CD14-positive monocyte (primary cell): ENCODE measurements at places on chromosomes 11 and 22.

DNA sequence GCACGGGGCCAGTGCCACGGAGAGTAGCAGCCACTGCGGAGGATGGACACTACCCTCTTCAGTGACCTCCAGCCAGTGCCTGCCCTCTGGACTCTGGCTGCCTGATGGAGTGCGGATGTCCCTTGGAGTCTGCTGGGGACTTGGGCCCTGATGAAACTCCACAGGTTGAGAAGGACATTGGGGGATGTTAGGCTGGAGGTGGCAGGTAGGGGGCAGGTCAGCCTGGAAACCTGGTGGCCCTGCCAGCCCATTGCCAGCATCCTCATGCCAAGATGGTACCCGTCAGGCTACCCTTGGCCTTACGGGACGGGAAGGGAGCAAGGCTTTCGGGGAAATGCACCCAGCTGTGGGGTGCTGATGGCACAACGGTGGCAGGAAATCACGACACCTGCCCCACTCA is 4.0 kb downstream of the CABP7 start:
- no peak for DNase-seq

DNA sequence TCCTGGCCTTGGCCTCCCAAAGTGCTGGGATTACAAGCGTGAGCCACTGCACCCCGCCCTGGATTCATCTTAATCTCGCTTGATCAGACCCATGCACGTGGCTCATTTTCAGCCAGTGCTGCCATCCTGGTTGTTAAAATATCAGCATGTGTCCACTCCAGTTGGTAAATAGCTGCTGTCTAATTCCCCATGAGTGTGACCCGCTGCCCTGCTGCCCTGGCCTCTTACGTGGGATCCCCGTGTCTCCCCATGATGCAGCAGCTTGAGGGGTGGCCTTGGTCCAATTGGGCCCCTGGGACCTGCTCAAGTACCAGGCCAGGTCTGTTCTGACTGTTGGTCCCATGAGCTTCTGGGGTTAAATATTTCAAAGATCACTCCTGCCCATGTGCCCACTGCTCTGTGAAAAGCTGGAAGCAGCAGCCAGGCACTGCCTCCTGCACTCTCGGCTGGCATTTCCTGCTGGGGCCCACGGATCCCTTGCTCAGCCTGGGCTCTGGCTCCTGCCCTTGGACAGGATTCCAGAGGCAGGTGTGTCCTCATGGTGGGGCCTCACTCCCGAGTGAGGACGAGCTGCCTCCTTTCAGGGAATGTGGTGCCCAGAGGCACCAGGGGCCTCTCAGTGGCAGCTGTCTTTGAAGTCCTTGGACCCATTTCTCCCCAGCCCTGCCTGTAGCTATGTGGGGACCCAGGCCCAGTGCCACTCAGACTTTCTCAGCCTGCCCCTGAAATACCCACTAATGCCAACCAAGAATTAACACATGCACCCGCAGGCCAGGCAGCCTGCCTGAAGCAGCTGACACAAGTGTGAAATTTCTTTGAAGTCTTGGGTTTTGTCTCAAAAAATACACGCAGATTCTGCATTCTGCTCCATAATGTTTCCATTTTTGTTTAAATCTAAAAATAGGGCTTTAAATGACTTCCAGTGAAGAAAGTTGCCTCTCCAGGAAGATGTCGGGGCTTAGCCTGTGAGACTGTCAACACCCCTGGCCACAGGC is 38.1 kb upstream of the PRDM11 start:
- DNase-seq = no peak

GRCh38 chr22:44540756-44541670 is 43.0 kb upstream of the RTL6 start:
- DNase-seq = peak; percentile 48

- no peak for DNase-seq
These were observed 135.2 kb upstream of the NAV2 start for GRCh38 chr11:19577391-19577975.

DNA sequence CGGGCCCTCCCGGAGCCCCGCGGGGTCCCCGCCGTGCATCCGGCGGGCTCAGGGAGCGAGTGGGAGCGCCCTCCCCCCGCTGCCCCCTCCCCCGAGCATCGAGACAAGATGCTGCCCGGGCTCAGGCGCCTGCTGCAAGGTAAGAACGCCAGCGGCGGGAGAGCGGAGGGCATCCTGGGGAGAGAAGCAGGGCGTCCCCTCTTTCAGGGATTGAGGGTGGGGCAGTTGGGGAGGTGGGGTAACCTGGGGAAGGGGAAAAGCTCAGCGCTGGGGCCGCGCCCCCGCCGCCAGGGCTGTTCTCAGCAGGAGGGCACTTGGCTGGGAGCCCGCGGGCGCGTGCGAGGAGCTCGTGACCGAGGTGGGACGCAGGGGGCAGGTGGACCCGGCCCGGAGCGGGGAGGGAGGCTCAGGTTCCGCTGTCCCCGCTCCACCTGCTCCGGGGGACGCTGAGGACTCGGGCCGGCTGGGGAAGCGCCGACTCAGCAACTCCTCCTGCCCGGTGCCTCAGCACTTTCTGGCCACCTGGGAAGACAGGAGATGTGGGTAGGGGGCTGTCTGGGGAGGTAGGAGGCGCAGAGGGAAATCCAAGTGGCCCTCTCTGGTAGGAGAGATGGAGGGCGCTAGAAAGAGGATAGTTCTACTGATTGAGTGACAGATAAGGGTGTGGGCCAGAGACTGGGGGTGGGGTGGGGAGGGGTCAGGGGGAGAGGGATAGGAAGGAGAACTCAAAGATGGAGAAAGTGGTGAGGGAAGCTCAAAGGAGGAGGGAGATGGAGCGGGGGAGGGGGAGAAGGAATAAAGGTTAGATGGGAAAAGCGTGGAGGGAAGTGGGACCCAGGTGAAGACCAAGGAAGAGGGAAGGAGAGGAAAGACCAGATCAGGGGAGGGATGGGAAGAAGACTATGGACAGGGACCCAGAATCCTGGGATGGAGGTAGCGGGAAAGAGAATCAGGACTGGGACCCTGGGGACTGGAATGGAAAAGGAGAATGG is 726 bp downstream of the RTN4RL2 start:
- DNase-seq = no peak

DNA sequence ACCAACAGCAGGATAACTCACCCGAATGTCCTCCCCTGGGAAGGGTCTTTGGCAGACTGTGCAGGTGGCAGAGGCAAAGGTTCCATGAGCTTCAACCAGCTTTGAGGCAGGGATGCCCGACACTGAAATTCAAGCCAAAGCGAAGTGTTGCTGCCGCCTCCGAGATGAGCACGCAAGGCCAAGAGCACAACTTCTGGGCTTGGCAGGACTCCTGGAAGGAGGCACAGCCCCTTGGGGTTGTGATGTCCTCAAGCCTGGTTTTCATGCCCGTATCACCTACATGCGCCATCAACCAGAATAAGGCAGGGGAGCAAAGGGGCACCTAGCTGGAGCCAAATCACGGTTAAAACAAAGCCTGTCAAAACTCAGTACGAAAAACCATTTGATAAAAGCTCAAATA is 5.7 kb downstream of the SIRT3 start:
- no peak for DNase-seq

DNA sequence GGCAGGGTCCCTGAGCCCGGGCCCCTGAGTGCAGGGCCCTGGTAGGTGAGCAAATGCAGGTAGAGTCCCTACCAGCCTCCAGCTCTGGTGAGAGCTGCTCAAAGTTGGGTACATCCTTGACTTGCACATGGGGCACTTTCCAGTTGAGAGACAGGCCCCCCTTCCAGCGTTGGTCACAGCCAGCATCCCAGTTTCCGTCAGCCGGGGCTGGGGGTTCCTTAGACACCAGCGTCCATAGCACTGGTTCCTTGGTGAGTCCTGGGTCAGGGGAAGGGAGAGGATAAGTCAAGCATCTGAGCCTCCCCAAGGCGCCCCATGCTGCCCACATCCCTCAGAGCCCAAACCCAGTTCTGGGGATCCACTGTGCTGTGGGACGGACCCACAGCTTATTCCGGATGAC is 5.6 kb downstream of the PNPLA5 start:
- DNase-seq = no peak

DNA sequence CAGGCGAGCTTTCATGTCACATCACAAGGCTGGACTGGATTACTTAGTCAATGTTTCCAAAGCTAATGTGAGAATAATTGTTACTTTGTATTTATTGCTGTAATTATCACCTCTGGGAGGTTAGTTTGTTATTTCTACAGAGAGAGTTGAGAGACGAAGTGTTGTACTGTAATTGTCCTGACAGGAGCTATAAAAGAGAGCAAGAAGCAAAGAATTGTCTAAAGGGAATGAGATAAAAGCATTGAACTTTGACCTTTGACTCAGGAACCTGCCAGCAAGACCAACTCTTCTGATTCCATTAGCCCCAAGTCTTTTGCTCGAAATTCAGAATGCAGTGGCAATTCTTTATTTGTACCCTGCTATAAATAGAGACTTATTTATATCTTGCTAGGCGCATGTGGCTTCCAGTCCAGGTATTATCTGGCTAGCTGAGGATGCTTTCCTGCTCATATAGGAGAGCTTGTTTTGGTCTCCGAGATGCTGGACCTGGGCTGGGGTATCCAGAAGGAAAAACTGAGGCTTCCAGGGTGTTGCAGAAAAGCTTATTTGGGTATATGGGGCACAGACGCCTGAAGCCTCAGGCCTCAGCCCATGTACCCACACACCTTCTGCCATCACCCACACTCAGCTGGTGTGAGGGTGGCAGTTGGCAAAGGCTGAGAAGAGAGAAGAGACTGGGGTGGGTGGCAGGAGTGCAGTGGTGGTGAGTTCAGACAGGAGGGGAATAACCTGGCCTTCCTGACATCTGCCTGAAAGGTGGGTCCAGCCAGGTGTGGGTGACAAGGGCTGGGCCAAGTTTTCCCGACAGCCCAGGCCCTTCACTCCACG is 40.7 kb downstream of the SYT13 start:
- DNase-seq = no peak

DNA sequence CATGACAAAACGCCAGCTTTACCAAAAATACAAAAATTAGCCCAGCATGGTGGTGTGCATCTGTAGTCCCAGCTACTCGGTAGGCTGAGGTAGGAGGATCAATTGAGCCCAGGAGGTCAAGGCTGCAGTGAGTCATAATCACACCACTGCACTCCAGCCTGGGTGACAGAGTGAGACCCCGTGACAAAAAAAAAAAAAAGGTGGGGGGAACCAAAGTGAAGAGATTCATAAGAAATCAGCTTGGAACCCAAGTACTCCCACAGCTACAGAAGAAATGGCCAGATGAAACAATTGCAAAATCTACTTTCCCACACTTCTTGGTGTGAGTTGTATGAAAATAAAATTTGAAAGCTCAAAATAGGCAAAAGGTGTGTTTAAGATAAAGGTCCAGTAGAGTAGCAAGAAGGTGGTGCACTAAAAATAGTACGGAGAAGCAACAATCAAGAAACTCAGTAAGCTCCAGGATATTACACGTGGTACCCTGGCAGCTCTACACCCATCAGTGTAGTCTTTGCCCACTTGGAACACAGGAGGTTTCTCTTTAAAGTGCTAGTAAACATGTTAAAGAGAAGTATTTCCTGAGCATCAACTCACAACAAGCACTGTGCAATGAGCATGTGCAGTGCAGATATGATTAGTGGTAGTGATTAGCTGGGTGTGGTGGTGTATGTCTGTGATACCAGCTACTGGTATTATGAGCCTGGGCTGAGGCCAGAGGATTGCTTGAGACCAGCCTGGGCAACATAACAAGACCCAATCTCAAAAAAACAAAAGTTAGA is 5.3 kb downstream of the HARBI1 start:
- no peak for DNase-seq

- DNase-seq = no peak
These were observed 17.4 kb upstream of the SOX6 start for GRCh38 chr11:16373768-16374167.

- peak; percentile 72 for DNase-seq
These were observed 6.4 kb upstream of the ATG16L2 start for GRCh38 chr11:72807792-72808191.

- DNase-seq = no peak
These were observed 6.5 kb upstream of the APOBEC3H start for GRCh38 chr22:39090426-39091064.

- no peak for DNase-seq
These were observed 54.5 kb upstream of the RRAS2 start for GRCh38 chr11:14413307-14414069.

DNA sequence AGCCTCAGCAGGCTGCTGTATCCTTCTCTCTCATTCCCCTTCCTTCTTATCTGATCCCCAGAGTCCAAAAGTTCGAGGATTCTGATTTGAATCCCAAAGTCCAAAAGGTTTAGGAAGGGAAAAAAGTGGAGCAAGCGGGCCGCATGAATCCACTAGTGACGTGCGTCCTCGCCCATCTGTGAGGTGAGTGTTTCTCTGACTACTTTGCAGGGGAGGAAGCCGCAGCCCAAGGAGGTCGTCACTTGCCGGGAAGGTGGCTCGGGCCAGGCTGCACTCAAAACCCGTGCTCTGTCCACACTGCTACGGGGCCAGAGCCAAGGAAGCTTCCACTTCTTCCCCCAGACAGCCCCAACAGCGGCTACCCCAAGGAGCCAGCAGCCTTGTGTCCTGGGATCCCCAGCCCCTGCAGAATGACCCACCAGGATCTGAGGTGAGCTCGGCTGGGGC is 16.3 kb downstream of the SLC25A18 start:
- no peak for DNase-seq

DNA sequence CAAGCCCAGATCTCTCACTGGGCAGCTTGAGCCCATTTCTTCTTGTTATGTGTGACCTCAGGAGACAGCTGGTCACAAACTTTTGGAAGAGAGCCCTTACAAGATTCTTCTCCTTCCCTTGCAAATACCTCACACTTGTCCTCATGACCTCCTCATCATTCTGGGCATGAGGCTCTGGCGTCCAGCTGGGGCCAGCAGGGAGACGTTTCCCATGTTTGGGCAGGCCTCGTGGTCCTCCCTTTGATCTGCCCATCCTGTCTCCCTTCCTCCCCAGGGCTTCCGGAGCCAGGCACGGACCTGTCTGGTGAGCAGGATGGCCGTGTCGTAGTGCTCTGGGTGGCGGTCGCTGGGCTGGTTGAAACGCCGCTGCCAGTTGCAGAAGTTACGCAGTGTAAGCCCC is 9.7 kb downstream of the ADAMTS8 start:
- DNase-seq = no peak

GRCh38 chr11:57200917-57201316 is 19.2 kb downstream of the LRRC55 start:
- DNase-seq = no peak

GRCh38 chr11:111601979-111602864 is at the start of gene SIK2:
Gene SIK2, plus strand, starts transcription at chr11:111602449. Its CDS starts 115 bp downstream, at chr11:111602564.
- peak; percentile 90 for DNase-seq

DNA sequence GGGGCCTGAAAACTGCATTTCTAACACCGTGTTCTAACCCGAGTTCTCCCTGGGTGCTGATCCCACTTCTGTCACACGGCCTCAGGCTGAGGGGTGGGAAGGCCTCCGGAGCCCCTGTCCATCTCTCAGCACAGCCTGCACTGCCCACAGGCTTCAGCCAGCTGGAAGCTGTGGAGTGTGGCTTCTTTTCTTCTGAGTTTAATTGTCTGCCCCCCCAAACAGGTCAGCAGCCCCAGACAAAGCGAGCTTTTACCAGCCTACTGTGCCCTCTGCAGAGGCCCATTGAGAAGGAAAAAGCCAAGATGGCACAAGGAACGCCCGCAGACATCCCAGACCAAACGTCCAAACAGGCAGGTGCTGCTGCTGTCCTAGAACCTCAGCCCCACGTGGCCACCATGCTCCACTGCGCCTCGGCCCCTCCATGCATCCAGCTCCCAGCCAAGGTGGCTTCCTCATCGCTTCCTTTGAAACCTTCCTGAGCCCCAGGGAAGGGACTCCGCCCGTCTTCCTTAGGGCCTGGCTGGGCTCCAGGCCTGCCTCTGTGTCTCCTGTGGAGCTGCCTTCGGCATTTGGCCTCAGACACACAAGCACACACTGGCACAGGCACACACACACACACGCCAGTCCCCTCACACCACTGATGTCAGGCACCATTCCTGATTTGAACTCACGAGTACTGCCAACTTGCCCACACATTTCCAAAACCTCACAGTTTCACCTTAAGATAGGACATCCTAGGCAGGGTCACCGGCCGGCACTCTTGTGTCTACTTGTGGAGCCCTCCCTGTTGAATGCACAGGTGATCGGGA is 1.7 kb downstream of the MOB2 start:
- DNase-seq = no peak

GRCh38 chr11:11836676-11837231 is 5.0 kb upstream of the USP47 start:
- no peak for DNase-seq
